IPS DF 19.7 (cell line): ENCODE measurements at places on chromosomes 2 and 18.

DNA sequence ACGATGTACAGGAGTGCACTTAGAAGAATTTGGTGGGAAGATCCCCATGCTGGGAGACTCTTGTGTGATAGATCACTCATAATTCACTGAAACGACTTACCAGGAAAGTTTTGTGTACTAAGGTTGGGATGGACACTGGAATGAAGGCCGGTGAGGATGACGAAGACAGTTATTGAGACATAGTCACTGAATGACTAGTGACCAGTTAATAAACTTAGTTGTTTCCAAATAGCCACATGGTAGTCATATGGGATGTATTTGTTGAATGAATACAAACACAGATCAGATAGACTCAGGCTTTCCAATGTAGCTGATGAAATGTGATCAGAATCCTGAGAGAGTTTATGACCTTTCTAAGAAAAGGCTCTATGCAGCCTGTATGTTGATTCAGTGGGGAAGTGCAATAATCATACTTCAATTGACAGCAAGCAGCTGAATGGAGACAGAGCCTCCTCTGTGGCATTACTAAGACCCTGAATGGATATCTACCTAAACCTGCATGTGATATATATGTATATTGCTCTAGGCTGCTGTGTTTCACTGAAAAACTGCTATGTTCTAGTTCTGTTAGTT is 20.4 kb downstream of the GDF7 start:
- DNase-seq, result no peak

DNA sequence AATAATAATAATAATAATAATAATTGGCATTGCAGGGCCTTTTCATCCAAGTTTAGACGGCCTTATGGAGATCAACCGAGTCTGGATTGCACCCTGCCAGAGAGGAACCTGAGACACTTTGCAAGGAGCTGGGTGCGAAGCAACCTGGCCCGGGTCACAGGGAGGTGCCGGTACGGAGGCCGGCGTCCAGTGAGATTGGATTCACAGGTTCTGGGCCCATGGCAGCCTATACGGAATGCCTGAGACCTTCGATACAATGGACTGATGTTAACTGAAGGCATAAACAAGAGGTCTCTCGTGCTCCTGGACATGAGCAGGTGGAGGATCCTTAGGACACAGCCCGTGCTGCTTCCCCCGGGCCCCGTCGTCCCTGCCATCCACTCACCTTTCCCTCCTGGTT is 416.5 kb upstream of the SALL3 start:
- DNase-seq, result no peak

DNA sequence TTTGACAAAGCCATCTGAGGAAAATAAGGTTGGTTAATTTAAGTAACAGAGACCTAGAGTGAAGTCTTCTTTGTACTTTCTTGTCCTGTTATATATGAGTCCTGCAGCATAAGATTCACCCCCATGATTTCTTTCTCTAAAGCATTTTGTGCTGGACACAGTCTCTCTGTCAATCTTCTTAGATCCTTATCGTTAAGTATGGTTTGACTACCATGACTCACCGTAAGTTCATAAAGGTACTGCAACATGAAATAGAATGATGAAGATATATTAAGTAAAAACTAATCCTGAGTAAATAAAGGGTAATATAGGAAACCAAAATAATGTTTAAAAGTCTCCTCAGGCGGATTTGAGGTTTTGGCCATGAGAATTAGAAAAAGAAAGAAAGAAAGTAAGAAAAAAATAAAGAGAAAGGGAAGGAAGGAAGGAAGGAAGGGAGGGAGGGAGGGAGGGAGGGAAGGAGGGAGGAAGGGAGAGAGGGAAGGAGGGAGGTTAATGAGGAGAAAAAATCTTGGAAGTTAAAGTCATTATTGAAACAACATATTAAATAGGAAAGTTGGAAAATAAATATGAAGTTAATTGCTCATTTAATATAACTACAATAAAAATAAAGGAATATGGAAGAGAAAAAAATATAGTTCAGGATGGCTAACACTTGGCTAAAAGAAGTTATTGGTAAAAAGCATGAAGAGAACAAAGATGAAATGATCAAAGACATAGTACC is 980.3 kb upstream of the CDH2 start:
- DNase-seq, result no peak

DNA sequence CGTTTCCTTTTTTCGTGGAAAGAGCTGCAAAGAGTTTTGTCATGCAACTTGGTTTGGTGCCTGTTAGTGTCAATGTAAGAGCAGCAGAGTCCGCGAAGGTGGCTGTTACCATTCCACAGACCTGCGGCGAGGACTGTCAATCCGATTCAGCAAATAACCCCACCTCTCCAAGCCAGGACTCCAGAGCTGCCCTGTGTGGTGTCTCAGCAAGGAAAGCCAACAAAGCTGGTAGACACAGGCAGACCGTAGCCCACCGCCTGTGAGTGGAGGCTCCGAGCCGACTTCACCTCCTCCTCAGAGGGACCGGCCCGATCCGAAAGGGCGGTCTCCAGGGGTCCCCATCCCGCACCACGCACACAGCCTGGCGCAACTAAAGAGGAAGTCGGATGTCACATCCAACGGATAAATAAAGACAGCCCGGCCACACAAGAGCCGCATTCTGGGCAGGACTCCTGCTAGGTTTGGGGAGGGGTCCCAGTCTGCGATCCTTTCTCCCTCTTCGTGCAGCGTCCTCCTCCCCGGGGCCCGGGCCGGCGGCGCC is 819 bp downstream of the ANKRD44 start:
- DNase-seq, result no peak

GRCh38 chr2:221573430-221574230 is 1.5 kb upstream of the EPHA4 start:
- no peak for DNase-seq

- DNase-seq, result no peak
Observed at GRCh38 chr2:156343940-156344301, 11.4 kb upstream of the NR4A2 start.

GRCh38 chr2:101398116-101398821 is 11.0 kb upstream of the CREG2 start:
- DNase-seq, result no peak

DNA sequence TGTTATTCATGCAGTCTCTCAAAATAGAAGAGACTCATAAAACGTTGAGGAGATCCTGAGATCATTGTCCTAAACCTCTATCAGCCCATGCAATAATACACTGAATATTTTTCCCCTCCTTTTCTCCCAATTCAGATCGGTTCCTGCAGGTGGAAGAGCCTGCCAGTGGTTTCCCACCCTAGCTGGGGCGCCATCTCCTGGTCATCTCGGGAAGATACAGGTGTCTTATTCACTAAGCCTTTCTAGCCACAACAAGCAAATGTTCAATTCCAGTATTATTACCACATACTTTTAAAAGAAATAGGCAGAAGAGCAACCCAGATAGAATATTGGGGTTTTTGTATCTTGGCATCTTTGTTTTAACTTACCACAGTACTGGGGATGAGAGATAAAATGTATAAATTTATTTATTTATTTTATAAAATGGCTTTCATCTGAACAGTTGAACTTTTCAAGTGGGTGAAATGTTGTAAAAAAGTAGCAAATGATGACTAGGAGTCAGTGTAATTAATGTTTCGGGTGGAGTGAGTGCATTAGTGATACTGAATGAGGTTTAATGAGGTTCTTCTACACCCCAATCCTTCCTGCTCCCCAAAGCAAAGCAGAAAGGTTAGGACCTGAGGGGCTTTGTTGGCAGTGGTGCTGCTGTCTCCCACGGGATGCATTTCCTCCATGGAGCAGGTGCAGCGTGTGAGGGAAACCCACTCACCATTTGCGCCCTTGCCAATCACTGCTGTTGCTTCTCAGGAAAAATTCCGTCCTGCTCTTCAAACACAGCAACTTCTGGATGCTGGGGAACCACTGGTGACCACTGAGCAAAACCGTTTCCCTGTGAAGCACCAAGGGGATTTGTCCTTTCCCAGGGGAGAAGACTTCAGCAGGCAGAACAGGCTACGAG is 147.1 kb upstream of the FHL2 start:
- no peak for DNase-seq

- no peak for DNase-seq
Observed at GRCh38 chr2:44155666-44156446, 12.8 kb upstream of the PPM1B start.

GRCh38 chr2:49032126-49032525 is 122.2 kb downstream of the FSHR start:
- DNase-seq, result no peak

- no peak for DNase-seq
Observed at GRCh38 chr18:8548186-8548585, 61.1 kb upstream of the RAB12 start.

- no peak for DNase-seq
Observed at GRCh38 chr18:7020995-7021777, 96.4 kb downstream of the LAMA1 start.

GRCh38 chr18:22311301-22311700 is 106.4 kb downstream of the CTAGE1 start:
- no peak for DNase-seq
